ENCODE measurements at places on chromosomes 4 and X. TPM values are rescaled to one million over a fixed set of nuclear protein-coding genes. Genes with fewer than 3 reads are reported as not detected.

DNA sequence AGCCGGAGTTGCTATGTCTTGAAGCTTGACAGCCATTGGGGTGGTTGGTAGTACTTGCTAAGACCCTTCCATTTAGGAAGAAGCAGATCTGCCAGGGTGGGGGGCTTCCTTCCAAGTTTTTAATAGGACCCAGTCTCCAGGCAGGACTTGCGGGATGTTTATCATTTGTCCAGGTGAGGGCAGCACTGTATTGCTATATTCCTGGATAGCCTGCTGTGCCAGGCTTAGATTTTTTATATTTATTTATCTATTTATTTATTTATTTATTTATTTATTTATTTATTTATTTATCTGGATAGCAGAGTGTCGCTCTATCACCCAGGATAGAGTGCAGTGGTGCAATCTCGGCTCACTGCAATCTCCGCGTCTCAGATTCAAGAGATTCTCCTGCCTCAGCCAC, 87.4 kb upstream of the CT45A1 start:
- no peaks in the 10 kb centered on the region for H3K4me1 ChIP-seq
- DNase-seq: peak; percentile 1
- H3K4me3 ChIP-seq: no peak overlapping the region
- H3K36me3 ChIP-seq: no peaks in the 10 kb centered on the region
- no peak overlapping the region for H3K27ac ChIP-seq

- peaks cover 23% of the 10 kb centered on the region for H3K4me1 ChIP-seq
- DNase-seq: peak; percentile 37
- peak overlapping the region; percentile 6 for H3K27ac ChIP-seq
Observed at GRCh38 chr4:19386786-19387185, 864.9 kb upstream of the SLIT2 start.

GRCh38 chr4:20096911-20097310, 154.8 kb upstream of the SLIT2 start:
- H3K36me3 ChIP-seq: no peaks in the 10 kb centered on the region
- H3K27ac ChIP-seq: no peak overlapping the region
- H3K4me3 ChIP-seq: no peak overlapping the region

DNA sequence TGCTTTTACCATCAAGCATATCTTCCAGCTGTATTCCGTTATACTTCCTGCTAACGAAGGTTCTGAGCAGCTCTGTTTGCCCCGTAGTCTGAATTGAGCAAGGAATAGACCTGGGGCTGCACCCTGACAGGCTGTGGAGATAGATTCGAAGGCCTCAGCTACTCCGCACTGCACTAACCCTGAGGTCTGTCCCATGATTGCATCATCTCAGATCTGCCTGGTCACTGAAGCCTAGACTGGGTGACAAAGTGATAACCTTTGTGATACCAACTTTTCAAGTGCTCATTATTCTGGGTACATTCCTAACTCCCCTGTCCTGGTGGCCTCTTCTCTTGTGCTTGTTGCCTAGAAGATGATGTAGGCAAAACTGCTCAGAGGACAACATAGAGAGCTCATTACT, 29.9 kb upstream of the PGRMC1 start:
- H3K4me3 ChIP-seq: no peak overlapping the region
- H3K27me3 ChIP-seq: peaks cover 6% of the 10 kb centered on the region
- 0 out of 2 replicates have a peak, but pooled peaks cover 4% of the 10 kb centered on the region for H3K36me3 ChIP-seq
- DNase-seq: no peak

GRCh38 chrX:11239230-11239629, 54.0 kb upstream of the AMELX start:
- H3K36me3 ChIP-seq: no peaks in the 10 kb centered on the region
- peak overlapping the region; percentile 42 for H3K27ac ChIP-seq
- no peaks in the 10 kb centered on the region for H3K27me3 ChIP-seq
- peak; percentile 71 for DNase-seq
- peaks cover 7% of the 10 kb centered on the region for H3K4me1 ChIP-seq

DNA sequence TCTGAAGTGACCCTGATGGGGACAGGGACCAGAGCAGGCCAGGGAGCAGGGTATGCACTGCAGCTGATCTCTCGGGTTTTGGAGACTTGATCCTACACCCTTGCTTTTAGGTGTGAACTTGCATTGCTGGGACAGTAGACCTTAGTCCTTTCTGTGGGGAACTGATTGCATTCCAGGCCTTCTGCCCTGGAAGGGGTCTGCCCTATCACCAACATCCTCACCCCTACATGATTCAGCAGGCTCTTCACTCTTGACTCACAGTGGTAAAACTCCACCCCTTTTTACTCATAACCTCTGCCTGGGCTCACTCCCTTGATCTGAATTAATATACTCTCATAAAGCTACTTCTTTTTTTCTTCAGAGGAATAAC, 6.6 kb upstream of the DDX60L start:
- peak; percentile 79 for DNase-seq
- H3K4me3 ChIP-seq: peak overlapping the region; percentile 69
- peak overlapping the region; percentile 87 for H3K27ac ChIP-seq
- H3K4me1 ChIP-seq: peaks cover 68% of the 10 kb centered on the region
- no peaks in the 10 kb centered on the region for H3K27me3 ChIP-seq

GRCh38 chrX:39985551-39985950, 112.2 kb downstream of the BCOR start:
- H3K4me3 ChIP-seq: no peak overlapping the region
- no peaks in the 10 kb centered on the region for H3K36me3 ChIP-seq
- peaks cover 6% of the 10 kb centered on the region for H3K27me3 ChIP-seq
- DNase-seq: no peak
- no peak overlapping the region for H3K27ac ChIP-seq
- no peaks in the 10 kb centered on the region for H3K4me1 ChIP-seq

DNA sequence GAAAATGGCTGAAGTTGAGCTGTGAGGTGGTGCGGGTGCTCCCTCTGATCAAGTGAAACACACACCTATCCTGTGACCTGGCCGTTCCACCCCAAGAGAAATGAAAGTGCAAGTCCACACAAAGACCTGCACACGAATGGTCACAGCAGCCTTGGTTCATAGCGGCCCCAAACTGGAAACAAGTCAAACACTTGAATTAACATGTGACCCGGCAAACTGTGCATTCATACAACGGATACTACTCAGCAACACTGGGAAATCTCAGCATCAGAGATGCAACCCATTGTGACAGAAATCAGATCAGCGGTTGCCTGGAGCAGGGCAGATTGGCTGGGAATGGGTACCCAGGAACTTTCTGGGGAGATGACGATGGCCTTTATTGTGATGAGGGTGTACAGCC, 7.6 kb downstream of the G6PD start:
- peak overlapping the region; percentile 69 for H3K27ac ChIP-seq
- H3K36me3 ChIP-seq: peaks cover 10% of the 10 kb centered on the region
- DNase-seq: no peak

DNA sequence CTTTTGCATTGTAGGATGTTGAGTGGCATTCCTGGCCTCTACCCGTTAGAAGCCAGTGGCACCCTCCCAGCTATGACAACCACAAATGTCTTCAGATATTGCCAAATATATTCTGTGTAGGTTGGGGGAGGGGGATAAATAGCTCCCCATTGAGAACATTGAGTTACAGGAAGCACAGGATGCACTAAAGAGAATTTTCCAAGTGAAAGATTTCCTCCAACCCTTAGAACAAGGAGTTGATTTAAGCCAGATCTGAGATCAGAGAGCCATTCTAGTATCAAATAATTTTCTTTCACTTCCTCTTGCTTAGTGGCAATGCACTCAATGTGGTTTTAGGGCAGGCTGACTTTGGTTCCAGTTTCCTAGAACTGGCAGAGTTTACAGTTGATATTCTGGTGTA, 436.6 kb downstream of the C4orf33 start:
- no peak for DNase-seq
- no peaks in the 10 kb centered on the region for H3K36me3 ChIP-seq
- no peaks in the 10 kb centered on the region for H3K4me1 ChIP-seq
- no peak overlapping the region for H3K27ac ChIP-seq
- H3K4me3 ChIP-seq: no peak overlapping the region

- H3K27me3 ChIP-seq: peaks cover 16% of the 10 kb centered on the region
- no peak overlapping the region for H3K4me3 ChIP-seq
- peak; percentile 45 for DNase-seq
- no peaks in the 10 kb centered on the region for H3K36me3 ChIP-seq
Observed at GRCh38 chr4:139655116-139655515, 10.5 kb upstream of the MGST2 start.

DNA sequence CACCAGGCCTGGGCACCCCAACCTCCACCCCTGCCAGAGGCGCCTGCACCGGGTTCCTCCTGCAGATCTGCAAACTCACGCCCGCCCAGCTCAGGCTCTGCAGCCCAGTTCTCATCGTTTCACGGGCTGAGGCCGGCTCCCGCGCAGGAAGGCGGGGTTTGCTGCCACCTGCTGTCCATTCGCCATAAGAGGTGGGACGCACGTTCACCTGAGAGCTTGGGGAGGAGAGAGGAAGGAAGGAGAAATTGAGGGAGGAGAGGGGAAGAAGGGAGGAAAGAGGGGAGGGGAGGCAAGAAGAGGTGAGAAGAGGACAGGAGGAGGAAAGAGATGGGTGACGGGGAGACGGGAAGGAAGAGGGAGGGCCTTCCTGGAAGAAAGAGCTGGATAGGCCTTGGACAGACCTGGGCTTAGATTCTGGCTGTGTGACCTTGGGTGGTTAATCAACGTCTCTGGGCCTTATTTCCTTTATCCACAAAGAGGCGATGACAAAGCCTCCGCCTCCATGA, 114.5 kb downstream of the ADRA2C start:
- DNase-seq: peak; percentile 32
- no peak overlapping the region for H3K27ac ChIP-seq
- peaks cover 38% of the 10 kb centered on the region for H3K27me3 ChIP-seq

DNA sequence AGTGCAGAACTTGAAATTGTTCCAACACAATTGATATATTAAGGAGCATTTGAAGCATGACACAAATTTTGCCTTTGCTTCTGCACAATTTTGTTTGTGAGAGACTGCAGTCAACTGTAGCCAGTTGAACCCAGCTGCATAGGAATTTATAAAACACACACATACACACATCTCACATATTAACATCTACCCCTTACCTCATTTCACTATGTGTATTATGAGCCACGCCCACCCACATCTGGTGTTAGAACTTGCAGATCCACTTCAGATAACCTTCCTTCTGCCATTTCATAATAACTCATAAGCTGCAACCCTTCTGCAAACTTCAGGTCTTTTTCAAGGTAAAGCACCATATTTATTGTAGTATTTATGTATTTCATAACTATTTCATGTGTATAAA, 188.1 kb upstream of the WDFY3 start:
- no peaks in the 10 kb centered on the region for H3K36me3 ChIP-seq
- peaks cover 4% of the 10 kb centered on the region for H3K4me1 ChIP-seq
- no peak overlapping the region for H3K27ac ChIP-seq
- no peak for DNase-seq
- peaks cover 2% of the 10 kb centered on the region for H3K27me3 ChIP-seq
- H3K4me3 ChIP-seq: no peak overlapping the region

DNA sequence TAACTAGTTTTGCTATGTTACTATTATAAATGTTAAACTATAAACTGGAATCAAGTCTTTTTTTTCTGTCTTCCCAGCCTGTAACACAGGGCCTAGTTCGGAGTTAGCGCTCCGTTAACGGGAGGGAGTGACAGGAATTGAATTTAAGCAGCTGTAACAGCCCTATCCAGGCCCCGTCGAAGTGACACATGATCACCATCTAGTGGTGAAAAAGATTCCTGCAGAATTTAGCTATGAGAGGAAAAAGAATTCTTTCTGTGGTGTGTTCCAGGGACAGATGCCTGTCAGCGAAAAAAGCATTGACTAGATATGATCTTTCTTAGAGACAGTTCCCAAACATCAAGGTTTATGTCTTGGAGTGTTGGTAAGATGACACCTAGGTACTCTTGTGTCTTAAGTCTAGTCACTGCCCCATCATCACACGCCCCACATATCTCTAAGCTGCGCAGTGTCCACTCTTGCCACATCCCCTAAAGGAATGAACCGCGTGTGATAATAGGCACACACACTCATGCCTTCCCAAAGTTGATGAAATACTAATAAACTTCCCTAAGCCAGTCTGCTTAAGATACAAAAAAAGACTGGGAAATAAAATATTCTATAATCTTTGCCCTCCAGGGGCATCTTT, 2.1 kb downstream of the GAB3 start:
- no peaks in the 10 kb centered on the region for H3K36me3 ChIP-seq
- H3K4me1 ChIP-seq: no peaks in the 10 kb centered on the region
- no peak overlapping the region for H3K4me3 ChIP-seq
- peak; percentile 24 for DNase-seq
- peaks cover 22% of the 10 kb centered on the region for H3K27me3 ChIP-seq

DNA sequence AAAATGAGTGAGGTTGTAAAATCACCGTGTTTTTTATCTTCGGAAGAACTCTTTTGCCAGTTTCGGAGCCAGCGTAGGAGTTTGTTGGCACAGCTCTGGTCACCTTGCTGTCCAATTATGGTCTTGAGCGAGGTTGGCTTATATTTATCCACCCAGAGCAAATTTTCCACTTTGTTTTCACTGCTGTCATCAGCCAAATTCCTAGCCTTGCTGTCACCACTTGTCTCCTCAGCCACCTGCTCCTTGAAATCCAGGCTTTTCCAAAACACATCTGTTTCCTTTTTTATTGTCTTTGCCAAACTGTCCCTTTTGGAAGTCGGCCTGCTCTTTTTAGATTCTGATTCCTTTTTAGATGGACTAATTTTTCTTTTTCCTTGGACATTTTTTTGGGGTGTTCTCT, 57.6 kb downstream of the RFC1 start:
- no peak overlapping the region for H3K27ac ChIP-seq
- H3K36me3 ChIP-seq: peaks cover 35% of the 10 kb centered on the region
- DNase-seq: no peak
- H3K4me1 ChIP-seq: peaks cover 30% of the 10 kb centered on the region

GRCh38 chr4:162847945-162848549, 318.6 kb downstream of the NAF1 start:
- H3K4me3 ChIP-seq: no peak overlapping the region
- H3K27ac ChIP-seq: no peak overlapping the region
- no peaks in the 10 kb centered on the region for H3K4me1 ChIP-seq
- DNase-seq: no peak
- H3K27me3 ChIP-seq: no peaks in the 10 kb centered on the region

DNA sequence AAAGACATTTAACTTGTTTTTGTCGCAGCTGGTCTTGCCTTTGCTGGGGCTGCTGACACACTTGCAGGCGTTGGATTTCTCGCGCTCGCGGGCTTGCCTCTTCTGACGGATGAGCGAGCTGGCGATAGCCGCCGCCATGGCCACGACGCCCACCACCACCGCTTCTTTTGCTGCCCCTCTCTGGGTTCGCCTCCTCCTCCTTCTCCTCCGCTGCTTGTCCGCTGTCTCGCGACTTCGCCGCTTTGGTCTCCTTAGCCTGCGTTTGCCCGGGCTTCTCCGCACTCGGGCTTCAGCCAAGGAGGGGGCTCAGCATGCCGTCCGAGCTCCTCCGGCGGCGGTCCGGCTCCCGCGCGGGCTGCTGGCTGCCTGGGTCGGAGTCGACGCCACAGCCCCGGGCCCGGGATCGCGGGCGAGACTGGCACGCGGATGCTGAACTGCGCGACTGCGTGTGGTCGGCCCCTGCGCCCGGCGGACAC, 613 bp downstream of the FGF13 start:
- no peak overlapping the region for H3K4me3 ChIP-seq
- H3K27ac ChIP-seq: no peak overlapping the region
- H3K36me3 ChIP-seq: no peaks in the 10 kb centered on the region
- no peak for DNase-seq

GRIA3 gene
- 19.9 TPM for total RNA-seq

SRPK3 gene
- total RNA-seq: 0.29 TPM

CT45A3 gene
- total RNA-seq: not detected

ZNF827 gene
- 18.1 TPM for total RNA-seq

JCHAIN gene
- total RNA-seq: not detected

ANXA3 gene
- 2.8 TPM for total RNA-seq

FHDC1 gene
- total RNA-seq: 0.28 TPM

TRPC5OS gene
- total RNA-seq: not detected
